ENCODE measurements at places on chromosomes 6 and 20. TPM values are rescaled to one million over a fixed set of nuclear protein-coding genes. Genes with fewer than 3 reads are reported as not detected.

SLC24A3 gene
- polyA plus RNA-seq = not detected

DACT2 gene
- not detected for polyA plus RNA-seq

FOXS1 gene
- polyA plus RNA-seq = not detected

RIPOR2 gene
- polyA plus RNA-seq = 3.3 TPM

MEP1A gene
- polyA plus RNA-seq = not detected

FBXL4 gene
- polyA plus RNA-seq = 11.7 TPM

FOXF2 gene
- 2.7 TPM for polyA plus RNA-seq

PBOV1 gene
- not detected for polyA plus RNA-seq

DDO gene
- not detected for polyA plus RNA-seq

BTBD3 gene
- polyA plus RNA-seq = 11.4 TPM

C6orf58 gene
- not detected for polyA plus RNA-seq

HAO1 gene
- not detected for polyA plus RNA-seq

RFX6 gene
- not detected for polyA plus RNA-seq

DEF6 gene
- 1.3 TPM for polyA plus RNA-seq

HLA-DPA1 gene
- 4.9 TPM for polyA plus RNA-seq

KLC4 gene
- polyA plus RNA-seq = 10.4 TPM

OPN5 gene
- polyA plus RNA-seq = not detected

NKAIN2 gene
- not detected for polyA plus RNA-seq

All from GM23248 (cell line).